ENCODE measurements at places on chromosomes 3 and 15. TPM values are rescaled to one million over a fixed set of nuclear protein-coding genes. Genes with fewer than 3 reads are reported as not detected.

FEZF2 gene
- total RNA-seq: not detected

SLC27A2 gene
- 0.33 TPM for total RNA-seq

GRCh38 chr3:72187131-72187530, 402.2 kb upstream of the PROK2 start:
- DNase-seq: no peak

DNA sequence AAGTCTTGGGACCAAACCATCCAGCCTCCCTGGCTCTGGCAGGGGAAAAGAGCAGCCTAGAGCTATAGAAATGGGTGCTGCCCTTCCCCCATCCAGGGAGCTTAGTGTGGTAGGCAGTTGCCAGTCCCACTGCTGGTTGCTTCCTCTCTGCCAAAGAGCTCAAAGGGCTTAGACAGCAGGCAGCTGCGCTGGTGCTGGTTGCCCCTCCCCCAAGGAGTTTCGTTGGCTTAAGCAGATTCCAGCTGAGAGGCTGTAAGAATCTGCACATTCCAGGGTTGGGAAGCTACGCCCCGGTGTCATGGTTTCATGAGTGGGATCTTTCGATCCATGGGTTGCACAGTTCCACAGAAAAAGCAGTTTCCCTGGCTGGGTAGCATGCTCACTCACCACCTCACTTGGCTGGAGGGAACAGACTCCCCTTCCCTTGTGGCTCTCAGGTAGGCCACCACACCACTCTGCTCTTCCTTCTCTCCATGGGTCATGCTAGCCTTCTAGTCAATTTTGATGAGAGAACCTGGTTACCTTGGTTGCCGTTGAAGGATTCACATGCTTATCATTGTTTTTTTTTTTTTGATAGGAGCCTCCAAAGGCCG, 195.1 kb downstream of the EPHA6 start:
- DNase-seq: no peak

DNA sequence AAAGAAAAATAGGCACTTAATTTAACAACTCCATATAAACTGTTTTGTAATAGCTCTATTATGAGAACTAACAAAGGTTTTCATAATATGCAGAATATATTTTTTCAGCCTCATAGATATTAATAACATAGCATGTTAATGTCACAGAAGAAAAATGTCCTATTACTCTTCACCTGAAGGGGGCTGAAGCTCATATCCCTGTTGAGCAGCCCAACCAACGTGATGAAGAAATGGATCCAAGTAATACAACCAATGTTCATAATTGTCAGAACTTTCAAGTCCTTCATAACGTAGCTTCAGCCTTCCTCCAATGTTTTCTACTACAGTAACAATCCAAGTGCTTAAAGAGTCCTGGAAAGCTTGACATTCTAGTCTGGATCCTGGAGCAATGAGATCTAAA, 34.5 kb upstream of the STIMATE start:
- no peak for DNase-seq

DAZL gene
- total RNA-seq: not detected

DNA sequence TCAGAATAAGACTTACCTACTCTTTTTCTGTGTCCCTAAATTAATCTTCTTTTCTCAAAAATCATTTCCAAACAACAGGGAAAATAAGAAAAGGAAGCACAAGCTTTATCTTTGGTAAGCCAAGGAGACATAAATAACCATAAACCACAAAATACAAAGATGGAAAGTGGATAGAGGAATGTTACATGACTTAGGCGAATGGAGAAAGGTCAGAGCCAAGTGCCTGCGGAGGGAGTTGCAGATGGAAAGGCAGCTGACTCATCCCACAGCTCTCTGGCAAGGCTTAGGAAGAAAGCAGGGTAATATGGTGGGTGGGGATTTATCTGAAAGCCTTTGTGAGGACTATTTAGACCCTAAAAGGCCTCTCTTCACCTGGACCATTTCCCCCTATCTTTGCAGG, 72.8 kb downstream of the GALK2 start:
- no peak for DNase-seq

DNA sequence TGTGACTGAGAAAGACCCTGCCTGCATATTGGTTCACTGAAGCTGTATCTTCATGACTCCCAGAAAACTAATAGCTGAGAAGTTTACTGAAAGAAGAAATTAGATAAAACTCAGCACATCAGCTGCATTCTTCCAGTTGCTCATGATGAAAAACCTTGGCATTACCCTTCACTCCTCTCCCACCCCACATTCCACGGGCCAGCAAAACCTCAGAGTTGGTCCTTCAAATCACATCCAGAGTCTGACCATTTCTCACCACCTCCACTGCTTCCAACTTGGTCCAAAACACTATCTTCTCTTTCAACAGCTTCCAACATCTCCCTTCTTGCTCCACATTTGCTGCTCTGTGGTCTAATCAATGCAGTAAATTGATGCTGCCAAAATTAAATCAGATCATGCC, 97.1 kb downstream of the CD47 start:
- DNase-seq: no peak

DNA sequence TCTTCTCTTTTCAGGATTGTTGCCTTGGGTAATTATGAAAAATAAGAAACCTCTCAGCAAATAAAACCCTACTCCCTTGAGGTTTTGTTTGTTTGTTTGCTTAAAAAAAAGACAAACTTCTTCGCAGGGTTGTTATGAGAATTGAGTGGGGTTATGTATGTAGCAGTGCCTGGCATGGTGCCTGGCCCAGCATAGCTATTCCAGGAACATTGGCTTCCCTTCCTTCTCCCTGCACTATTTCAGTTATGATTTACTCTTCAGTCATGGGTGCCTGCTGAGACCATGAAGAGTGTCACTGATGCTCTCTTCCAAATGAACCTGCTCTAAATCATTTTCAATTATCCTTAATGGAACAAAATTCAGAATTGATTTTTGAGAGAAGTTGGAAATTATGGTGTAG, 283.5 kb upstream of the ROPN1 start:
- DNase-seq: no peak

- no peak for DNase-seq
Observed at GRCh38 chr15:57921371-57921770, 144.1 kb downstream of the ALDH1A2 start.

GRCh38 chr3:16449369-16449768, 64.1 kb downstream of the RFTN1 start:
- no peak for DNase-seq

SLCO2A1 gene
- 102 TPM for total RNA-seq

DNA sequence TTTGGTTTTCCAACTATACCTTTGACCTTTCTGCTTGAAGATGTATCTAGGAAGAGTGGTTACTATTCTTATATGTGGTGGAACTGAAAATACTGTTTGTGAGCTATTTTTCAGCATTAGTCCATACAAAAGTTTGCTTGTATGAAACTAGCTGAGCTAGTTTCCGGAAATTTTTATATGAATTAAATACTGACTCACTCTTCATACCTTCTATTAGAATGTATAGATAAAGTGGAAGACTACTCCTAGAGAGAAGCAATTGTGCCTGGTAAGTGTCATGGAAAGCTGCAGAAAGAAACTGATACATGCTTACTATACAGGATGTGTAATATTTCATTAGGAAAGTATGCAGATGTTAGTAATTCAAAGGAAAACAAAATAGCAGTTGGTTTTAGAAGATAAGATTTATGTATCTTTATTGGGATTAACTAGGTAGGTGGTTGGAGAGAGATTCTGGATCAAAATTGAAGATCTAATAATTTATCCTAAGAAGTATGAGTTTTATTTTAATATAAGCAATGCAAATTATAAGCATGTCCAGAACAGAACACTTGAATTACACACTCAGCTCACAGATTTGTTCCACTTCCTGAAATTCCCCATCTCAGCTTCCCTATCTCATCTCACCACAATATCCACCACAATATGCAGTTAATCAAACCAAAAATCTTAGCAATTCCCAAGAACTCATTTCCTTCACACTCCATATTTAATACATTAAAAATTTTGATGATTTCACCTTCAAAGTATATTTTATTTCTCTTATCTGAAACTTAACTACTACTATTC, 82.8 kb downstream of the BCHE start:
- no peak for DNase-seq

DNA sequence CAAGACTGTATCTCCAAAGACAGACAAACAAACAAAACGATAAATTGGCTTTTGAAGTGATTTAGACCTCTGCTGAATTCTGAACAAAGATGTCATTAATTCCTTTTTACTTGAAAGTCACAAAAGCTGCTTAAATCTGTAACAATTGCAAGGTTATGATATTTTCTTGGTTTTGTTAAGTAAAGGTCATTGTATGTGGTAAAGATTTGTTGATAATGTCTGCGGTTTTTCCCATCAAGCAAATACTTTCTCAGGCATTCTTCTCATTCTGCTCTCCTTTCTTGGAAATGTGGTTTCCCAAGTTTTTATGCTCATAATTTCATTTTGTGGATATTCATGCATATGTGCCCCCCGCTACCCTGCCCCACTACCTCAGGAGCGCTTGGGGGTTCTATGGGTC, 116.5 kb downstream of the SLMAP start:
- DNase-seq: no peak

LTF gene
- total RNA-seq: 3.6 TPM

DNA sequence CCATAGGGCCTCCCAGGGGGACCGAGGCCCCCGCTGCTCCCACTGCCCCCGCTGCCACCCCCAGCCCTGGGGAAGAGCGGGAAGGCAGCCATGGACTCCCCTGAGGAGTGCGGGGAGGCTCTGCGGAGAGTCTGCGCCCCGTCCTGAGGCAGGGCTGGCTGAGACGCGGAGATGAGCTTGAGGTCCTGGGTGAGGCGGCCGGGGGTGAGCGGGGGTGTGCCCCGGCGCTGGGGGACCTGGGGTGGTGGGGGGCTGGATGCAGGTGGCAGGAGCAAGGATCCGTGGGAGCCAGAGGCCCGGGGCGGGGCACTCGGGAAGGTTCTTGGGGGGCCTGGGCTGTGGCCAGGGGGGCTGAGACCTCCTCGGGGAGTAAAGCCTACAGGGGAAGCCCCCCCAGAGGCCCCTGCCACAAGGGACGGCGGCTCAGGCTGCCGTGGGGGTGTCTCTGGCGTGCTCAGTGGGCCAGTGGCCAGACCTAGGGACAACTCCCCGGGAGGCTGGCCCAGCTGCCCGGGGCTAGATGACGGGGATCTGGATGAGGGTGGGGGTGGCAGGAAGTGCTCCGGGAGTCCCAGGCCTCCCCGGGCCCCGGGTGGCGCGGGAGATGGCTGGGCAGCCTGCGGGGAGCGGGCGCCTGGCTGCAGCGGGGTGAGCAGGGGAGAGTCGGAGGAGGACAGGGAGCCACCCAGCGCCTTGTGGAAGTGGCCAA, 45.9 kb downstream of the HCN4 start:
- DNase-seq: peak; percentile 78

- no peak for DNase-seq
Observed at GRCh38 chr3:21826416-21826815, 75.4 kb upstream of the ZNF385D start.

PIGBOS1 gene
- 8.5 TPM for total RNA-seq

NDN gene
- 55.3 TPM for total RNA-seq

- DNase-seq: no peak
Observed at GRCh38 chr3:67017211-67017610, 19.1 kb downstream of the KBTBD8 start.

DNA sequence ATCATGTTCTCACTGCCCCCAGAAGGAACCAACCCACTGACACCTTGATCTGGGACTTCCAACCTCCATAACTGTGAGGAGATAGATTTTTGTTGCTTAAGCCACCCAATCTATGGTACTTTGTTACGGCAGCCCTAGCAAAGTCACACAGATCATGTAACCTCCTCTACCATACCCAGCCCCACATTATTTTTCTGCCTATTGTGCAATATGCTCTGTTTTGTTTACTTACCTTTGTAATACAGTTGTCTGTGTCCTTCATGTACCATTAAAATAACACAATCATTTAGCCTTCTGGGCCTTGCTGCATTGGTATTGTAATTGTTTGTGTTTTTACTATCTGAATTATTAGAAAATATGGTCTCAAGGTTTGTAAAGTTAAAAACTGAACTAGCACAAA, 16.1 kb downstream of the NDN start:
- no peak for DNase-seq

VWA5B2 gene
- 0.38 TPM for total RNA-seq

FAM43A gene
- 12.4 TPM for total RNA-seq

- DNase-seq: no peak
Observed at GRCh38 chr3:123798550-123798949, 85.6 kb downstream of the MYLK start.

GRCh38 chr3:9184461-9184835, 65.0 kb downstream of the SRGAP3 start:
- no peak for DNase-seq

GRCh38 chr3:16423947-16424673, 89.4 kb downstream of the RFTN1 start:
- DNase-seq: no peak

DNA sequence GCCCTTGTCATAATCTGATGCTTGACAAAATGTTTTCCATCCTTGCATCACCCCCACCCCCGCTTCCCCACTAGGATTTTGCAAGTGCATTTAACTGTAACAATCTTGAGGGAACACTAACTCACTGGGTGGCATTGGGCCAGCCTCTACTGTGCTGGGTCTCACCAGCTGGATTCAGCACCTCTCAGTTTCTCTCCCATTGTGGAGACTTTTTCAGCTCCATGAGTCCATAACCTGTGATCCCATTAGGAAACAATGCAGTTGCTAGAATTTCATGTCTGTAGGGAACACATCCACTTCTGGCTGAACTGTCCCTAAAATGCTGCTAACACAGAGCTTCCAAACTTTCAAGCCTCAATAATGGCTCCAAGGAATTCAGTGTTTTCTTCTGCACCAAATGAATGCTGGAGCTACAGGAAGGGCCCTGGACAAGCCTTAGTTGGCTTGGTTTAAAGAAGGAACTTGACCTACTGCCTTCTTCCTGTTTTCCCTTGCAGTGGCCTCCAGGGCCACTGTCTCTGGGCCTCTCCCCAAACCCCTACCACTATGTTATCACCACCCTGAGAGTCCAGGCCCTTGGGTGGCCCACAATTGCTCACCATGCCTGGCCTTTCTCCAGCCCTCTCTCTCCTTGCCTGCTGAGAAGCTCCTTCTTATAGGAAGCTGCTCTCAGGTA, 15.6 kb downstream of the CYP19A1 start:
- peak; percentile 93 for DNase-seq

DNA sequence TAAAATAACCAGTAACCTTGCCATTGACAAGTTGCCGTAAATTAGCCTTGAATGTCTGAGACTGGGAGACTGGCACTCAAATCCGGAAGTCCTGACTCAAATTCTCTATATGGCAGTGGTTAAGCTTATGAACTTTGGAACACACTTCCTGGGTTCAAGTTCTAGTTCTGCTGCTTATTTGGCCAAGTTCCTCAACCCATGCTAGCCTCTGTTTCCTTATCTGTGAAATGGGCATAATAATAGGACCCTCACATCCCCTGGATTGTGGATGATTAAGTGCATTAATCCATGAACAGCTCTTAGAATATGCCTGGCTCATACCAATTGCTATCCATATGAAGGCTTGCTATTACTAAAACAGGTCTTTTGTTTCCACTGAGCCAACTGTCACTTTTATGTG, 311.5 kb downstream of the EDEM1 start:
- DNase-seq: no peak

TPRG1 gene
- 14.2 TPM for total RNA-seq

CYP8B1 gene
- total RNA-seq: 0.14 TPM

GRCh38 chr3:39086144-39086543, 21.3 kb downstream of the GORASP1 start:
- no peak for DNase-seq

Measured in posterior vena cava (tissue), 2 donors.